ENCODE measurements at places on chromosomes 11 and 22.

- no peak for DNase-seq
Observed at GRCh38 chr22:25492841-25493734, 71.4 kb upstream of the GRK3 start.

DNA sequence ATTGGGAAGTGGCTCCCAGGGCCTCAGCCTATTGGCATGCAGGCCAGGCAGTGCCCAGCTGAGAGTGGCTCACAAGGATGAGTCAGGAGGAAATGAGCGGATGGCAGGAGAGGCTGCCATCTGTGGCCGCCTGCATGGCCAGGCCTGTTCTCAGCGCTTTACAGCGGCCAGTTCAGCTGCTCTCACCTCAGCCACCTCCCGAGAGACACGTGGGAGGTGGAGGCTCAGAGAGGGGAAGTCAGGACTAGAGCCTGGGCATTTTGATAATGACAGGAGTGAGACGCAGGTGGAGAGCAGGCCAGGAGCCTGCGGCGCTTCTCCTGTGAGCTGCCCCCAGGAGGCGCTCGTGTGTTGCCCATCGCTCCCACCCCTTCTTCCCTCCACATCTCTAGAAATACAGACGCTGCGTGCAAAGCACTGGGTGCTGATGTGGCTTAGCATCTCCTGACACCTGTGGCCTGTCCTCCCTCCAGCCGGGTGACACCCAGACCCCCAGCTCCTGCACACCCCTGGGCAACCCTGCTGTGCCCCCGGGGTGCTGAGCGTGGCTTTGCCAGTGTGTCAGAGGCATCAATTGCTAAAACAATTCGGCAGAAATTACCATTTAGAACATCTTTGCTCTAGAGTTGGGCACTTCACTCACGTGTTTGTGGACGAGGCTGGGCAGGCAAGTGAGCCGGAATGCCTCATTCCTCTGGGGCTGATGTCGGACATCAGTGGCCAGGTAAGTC is 21.4 kb upstream of the PANX2 start:
- peak; percentile 61 for DNase-seq

- no peak for DNase-seq
Observed at GRCh38 chr11:103545551-103545950, 436.3 kb downstream of the DYNC2H1 start.

GRCh38 chr11:15874704-15875103 is 481.6 kb downstream of the SOX6 start:
- no peak for DNase-seq

DNA sequence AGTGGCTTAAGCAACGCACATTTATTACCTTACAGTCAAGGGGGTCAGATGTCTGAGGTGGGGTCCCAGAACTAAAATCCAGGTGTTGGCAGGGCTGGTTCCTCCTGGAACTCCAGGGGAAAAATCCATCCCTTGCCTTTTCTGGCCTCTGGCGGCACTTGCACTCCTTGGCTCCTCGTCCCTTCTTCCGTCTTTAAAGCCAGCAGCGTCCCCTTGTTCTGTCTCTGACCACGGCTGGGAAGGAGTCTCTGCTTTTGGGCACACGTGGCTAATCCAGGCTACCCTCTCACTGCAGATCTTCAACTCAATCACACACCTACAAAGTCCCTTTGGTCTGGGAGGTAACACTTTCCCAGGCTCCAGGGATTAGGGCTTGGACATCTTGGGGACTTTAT is 73.5 kb upstream of the WNT7B start:
- DNase-seq, result no peak

DNA sequence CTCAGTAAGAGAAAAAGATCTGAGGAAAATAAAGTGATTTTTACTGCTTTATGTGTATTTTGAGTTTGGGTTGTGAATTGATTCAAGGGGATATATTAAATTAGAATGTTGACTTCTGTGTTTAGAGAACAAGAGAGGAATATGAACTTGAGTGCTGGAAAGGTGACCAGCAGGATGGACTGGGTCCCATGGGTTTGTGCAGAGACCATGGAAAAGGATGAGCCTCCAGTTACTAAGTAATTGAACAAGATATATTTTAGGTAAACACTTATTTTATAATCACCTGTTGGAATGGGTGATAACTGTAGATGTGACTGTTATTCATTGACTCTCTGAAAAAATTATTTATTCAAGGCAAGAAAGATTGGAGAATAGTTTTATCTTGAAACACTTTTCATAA is 82.0 kb upstream of the TOP3B start:
- no peak for DNase-seq

GRCh38 chr11:104856607-104857006 is 41.7 kb downstream of the CASP12 start:
- no peak for DNase-seq

DNA sequence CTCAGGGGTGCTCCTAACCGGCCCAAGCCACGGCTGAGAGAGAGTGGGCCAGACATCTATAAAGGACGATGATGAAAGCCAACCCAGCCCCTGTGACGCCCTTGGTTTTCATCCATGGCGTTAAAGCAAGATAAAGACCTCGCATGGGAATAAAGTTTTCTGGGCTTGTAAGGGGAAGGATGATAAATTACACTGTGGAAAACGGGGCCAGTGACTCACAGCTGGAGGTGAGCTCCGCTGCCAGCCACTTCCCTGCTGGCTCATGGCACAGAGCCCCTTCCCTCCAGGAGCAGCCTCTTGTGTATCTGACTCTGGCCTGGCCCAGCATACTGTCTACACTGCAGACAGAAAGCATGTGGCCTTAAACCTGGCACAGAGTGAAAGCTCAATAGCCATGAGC is 503.2 kb upstream of the B3GAT1 start:
- DNase-seq, result no peak

DNA sequence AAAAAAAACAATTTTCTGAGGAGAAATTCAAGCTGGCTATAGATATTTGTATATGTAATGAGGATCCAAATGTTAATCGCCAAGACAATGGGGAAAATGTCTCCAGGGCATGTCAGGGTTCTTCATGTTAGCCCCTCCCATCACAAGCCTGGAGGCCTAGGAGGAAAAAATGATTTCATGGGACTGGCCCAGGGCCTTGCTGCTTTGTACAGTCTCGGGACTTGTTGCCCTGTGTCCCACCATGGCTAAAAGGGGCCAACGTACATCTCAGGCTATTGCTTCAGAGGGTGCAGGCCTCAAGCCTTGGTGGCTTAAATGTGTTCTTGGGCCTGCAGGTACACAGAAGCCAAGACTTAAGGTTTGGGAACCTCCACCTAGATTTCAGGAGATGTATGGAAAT is 62.1 kb upstream of the SLC5A12 start:
- no peak for DNase-seq

GRCh38 chr22:23067691-23068090 is 2.6 kb upstream of the GNAZ start:
- DNase-seq, result no peak

GRCh38 chr11:73997120-73997770 is 11.6 kb downstream of the UCP3 start:
- DNase-seq, result no peak

- no peak for DNase-seq
Observed at GRCh38 chr22:49106096-49106841, 721.4 kb downstream of the BRD1 start.

DNA sequence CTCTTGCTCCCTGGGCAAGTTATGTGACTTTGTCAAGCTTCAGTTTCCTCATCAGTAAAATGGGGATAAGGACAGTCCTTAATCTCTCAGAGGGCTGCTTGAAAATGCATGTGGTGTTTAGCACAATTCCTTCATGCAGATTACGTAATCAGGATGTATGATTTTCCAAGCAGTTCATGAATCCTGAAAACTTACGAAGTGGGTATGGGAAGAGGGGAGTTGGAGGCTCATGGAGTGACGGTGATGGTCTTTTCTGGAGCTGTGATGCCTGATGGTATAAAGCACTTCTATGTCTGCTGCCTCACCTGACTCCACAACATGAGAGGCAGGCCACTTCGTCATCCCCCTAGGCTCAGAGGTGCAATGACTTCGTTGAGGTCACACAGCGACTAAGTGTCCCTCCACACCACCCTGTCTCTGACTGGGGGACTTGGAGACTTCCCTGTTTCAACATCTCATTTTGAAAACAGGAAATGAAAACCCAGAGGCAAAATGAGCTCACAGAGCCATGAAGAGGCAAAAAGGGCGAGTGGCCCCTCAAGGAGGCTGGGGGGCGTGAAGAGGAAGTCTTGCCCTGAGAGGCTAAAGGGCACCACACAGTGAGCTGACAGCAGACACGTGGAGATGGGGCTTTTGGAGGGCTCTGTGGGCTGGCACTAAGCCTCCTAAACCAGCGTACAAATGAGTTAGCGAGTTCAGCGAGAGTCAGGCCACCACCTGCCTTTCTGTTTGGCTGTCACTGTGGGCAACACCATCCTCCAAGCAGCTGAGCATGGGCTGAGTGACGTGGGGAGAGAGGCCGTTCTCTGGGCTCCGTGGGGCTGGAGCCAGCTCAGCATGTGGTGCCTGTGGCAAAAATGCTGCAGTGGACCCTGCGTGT is 10.1 kb downstream of the MCM5 start:
- DNase-seq, result no peak

DNA sequence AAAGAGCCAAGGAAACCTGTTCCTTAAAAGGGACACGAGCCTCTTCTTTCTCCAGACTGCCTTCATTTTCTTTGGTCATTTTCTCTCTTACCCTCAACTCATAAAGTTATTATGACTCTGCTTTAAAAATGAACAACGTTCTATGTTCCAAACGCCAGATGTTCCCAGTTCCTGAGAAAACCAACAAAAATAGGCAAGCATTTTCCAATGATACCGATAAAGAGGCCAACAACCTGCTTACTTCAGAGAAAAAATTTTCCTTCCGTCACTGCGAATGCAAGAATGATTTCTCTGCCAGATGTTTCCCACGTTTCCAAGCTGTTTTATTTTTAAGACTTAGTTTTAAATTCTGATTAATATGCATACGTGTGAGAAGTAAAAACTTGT is 315 bp upstream of the TRPC6 start:
- DNase-seq, result no peak

DNA sequence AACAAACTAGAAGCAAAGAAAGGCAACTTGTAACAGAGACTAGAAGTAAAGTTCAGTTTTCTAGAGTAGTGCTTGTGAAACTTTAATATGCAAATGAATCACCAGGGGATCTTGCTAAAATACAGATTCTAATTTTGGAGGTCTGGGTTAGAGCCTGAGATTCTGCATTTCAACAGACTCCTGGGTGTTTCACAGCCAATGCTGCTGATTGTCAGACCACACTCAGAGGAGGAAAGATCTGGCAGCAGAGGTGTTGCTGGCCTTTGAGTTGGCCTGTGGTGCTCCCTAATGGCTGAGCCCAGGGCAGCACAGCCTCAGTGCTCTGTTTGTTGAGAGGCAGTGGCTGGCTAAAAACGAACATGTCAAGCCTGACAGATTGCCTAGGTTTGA is 5.4 kb downstream of the CRY2 start:
- DNase-seq, result no peak

GRCh38 chr22:19455585-19456370 is 8.3 kb upstream of the C22orf39 start:
- no peak for DNase-seq

DNA sequence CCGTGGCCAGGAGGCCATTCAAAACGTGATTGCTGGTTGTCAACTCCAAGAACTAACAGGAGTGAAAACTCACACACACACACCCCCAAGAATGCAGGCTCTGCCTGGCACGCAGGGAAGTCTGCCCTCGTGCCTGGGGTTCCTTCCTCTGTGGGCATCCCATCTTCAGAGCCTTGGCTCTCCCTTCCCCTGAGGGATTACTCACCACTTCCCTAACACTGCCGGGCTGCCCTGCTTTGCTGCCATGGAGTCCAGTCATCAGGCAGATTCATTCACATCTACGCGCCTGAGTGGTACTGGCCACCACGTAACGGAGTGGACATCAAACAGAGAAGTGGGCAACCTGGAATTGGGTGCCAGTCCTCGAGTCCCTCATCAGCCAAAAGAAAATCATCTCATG is 120.7 kb upstream of the TMEM45B start:
- DNase-seq, result no peak

DNA sequence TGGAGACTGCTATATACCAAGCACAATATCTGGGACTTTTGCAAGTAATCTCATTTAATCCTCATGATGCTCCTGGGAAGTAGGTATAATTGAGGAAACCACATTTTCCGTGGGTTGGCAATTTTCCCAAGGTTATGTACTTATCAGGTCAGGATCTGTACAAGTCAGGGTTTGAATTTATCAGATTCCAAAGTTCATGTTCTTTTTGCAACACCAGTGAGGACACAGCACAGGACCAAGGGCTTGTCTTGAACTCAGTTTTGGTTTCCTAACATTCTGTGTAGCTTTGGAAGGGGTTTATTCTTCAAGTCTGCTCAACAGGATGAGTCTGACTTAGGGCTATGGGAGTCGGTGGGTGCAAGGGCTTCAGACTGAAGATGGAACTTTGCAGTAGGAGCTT is 30.4 kb downstream of the INSC start:
- DNase-seq, result no peak

DNA sequence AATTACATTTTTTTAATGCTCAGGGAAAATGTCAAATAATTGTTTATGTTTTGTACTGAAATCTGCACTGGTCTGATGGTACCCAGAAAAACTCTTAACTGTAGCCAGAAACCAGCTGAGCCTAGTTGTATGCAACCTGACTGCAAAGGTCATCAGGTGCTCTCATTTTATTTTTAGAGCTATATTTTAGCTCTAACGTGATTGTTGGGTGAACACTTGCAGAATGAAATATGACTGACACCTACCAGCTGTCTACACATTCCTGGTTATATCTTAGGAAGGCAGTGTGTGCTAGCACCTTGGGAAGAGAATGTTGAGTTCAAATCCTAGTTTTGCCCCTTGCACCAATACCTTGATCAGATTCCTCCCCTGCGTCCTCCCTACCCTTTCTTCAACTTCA is 23.6 kb downstream of the PTPRJ start:
- DNase-seq, result no peak

DNA sequence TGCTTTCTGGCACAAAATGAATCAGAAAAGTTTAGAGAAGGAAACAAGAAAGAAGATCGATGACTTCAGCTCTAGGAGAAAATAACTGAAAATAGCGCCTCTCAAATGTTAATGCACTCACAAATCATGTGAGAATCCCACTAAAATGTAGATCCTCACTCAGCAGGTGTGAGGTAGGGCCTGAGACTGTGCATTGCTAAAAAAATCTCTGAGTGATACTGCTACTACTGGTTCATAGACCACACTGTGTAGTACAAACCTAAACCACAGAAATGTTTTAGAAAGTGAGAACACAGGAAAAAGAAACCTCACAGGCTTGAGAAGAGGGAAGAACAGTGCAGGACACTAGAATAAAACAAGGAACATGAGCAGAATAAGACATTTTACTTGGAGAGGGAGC is 2.0 kb downstream of the OR8D4 start:
- DNase-seq, result no peak

DNA sequence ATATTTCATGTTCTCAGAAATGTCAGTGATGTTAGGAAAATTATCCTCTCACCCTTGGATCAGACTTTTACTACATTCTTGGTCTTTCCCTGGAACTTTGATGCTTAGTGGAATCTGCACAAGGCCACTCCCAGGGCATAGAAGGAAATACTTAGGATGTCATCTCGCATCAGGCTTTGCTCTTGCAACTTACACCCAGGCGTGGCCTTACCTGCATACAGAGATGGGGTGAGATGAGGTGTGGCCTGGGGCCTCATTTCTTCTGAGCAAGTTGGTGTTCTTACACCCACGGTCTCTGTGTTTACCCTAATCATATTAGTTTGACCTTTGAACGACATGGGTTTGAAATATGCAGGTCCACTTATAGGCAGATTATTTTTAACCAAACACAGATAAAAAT is 19.0 kb upstream of the OR52K2 start:
- no peak for DNase-seq

GRCh38 chr11:45150301-45150700 is 3.9 kb downstream of the PRDM11 start:
- no peak for DNase-seq

- DNase-seq, result no peak
Observed at GRCh38 chr11:102485095-102485722, 32.6 kb upstream of the TMEM123 start.

GRCh38 chr11:70865356-70865755 is 387.0 kb downstream of the SHANK2 start:
- no peak for DNase-seq
